ENCODE measurements at places on chromosomes 4 and X.

GRCh38 chr4:145609481-145610427 is 9.4 kb upstream of the MMAA start:
- peak; percentile 28 for DNase-seq

DNA sequence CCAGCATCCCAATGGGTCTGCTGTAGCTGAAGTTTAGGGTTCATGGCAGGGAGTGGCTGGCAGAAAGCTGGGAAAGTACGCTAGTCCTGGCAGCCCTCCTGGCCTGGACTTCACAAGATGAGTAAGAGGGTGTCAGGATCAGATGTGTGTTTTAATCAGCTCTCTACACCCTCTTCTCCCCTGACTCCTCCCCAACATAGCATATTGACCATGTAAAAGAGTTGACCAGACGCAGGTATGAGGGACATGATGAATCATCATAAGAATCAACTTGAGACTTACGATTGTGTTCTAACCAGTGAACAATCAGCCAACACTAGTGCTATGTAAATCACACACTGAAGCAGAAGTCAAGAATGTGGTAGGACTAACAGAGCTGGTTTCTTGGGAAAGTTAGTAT is 5.3 kb downstream of the SOWAHB start:
- DNase-seq, result no peak

DNA sequence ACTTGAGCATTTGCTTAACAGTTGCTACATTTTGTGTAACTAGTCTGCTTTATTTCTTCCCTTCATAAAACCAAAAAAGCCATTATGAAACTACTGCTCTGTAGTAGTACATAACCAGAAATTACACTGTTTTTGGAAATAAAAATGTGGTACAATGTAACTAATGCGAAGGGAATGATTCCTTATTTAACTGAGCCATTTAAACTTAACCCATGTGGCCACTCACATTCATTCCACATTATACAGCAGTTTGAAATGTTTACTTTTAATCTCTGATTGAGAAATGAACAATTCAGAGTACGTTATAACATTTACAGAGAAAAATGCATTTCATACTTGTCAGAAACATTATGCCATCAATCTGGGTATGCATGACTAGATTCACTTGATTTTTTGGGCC is 94.2 kb downstream of the NYX start:
- DNase-seq, result peak; percentile 18

DNA sequence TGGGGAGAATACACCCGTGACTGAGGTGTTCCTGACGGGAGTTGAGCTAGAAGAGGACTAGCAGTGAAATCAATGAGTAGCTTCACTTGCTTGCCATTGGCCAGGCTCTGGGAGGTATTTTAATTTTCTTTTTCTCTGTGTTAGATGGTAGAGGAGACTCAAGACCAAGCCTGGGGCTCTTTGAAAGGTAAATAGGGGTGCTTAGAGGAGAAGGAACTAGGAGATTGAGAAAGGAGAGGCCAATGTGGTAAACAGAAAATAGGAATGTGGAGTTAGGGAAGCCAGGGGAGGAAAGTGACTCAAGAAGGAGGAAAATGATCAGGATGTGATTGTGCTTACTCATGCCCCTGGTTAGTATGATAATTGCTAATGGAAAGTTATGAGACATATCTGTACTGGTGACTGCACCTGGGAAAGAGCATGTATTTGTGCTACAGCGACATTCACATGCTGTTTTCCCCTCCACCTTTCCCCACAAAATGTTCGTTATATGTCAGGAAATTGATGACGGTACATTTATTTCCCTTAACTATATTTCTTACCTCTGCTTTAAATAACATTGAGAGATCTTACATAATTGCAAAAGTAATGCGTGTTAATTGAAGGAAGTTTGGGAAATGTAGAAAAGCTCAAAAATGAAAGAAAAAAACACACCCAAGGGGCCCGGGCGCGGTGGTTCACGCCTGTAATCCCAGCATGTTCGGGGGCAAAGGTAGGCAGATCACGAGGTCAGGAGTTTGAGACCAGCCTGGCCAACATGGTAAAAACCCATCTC is 16.9 kb upstream of the LRBA start:
- no peak for DNase-seq

DNA sequence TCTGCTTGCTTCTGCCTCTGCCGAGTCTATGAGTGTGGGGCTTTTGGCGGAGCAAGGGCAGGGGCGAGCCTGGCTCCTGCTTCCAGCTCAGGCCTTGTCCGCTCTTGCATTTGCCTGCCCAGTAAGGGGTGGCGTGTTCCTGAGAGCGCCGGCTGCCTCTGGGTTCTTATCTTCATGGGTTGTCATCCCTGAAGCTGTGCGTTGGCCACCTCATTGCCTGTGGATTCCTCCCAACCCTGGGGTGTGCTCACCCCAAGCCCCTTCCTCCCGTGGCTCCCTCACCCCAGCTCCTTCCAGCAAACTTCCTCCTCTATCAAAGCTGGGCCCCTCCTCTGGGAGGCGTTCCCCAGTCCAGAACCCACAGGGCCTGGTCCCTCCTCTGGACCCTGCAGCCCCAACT is 17.5 kb downstream of the SH3BP2 start:
- no peak for DNase-seq

- DNase-seq, result no peak
Observed at GRCh38 chr4:185396724-185397385, at the start of gene ANKRD37. Gene ANKRD37, plus strand, starts transcription at chr4:185396841. Its CDS starts 83 bp downstream, at chr4:185396924.

DNA sequence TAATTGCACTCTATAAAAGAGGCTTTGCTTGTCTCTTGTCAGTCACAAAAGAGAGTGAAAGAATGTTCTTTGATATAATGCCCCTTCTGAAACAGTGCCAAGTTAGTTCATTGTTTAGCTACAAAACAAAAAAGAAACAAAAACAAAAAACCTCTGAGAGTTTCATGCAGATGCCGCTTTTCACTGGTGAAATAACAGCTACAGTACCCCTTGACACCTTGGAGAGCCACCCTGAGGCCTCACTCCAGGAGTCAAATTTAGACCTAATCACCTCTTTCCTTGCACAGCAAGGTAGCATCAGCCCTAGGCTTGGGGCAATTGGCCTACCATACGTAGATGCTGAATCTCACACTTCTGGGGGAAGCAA is 185.2 kb downstream of the UNC5C start:
- no peak for DNase-seq

DNA sequence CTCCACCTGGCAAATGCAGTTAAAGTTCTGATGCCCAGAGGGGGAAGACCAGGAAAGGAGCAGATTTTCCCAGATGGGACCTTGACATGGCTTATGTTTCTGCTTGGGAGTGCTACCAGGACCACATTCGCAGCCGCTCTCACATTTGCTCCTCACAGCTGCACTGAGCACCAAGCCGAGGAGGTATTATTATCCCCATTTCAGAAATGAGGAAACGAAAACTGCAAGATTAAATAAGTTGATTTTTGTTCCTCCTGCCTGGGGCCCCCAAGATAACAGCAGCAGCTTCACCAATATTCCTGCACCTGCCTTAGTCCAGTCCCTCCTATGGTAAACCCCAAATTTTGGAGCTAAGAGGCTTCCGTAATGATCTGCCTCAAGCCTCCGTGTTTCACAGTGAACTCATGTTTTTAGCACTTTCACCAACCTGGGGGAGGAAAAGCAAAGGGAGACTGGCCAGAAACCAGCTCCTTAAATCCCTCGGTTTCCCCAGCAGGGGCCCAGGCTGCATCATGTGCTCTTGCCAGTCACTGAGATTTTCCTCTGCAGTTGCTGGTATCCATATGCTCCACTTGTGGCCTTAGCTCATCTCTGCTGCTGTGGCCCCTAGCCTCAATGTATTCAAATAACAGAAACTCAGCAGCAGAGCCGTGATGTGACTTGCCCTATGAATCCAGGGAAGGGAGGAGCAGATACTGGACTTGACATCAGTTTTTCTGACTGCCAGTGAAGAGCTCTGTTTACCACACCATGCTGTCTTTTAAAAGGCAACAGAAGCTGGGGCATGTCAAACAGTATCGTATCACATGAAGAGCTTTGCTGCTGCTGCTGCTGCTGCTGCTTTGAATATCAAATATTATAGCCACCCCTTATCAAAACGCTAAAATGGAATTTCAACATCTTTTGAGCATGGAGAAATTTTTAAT is 95.5 kb upstream of the KLHL13 start:
- no peak for DNase-seq

DNA sequence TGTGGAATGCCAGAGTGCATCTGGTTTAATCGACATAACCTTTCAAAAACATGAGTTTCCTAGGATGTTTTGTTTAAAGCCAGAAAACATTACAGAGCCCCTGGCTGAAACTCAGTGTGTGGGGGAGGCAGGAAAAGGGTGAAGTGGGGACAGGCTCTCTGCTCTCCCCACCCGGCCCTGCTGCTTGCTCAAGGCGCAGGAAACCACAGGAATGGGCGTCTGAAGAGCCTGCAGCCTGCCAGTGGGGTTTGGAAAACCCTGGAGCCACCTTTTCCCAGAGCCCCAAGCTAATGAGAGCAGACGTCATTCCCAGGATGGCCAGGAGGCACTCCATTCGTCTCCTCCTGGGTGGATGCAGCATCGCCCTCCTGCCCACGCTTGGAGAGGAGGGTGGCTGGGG is 240.6 kb downstream of the AFAP1 start:
- peak; percentile 80 for DNase-seq

DNA sequence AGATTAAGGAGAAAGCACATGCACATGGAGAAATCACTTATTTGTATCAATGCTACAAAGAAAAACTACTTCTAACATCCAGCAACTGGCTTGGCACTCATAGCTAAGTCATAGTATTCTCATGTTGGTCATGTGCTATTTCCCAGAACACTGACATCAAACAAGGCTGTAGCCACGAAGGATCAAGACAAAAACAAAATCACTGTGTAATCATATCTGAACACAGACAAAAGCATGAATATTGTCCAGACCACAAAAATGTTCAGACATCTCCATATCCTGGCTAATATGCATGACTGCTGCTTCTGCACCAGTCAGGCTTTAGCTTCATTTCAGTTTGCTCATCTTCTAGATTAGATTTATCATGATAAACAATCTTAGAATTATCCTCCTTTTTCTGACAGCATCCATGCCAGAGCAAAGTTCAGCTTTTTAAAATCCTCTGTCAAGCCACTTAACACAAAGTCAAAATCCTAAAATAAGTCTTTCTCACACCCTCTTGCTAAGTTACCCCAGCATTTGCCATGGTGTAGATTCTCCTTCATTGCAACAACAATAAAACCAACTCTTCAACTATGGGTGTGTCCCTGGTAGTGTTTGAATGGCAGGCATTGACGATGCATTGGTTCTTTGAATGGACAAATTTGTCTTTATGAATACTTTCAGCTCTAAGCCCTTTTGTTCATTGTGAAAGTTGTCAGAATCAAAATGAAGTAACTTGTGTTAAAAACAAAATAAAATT is 39.1 kb upstream of the NPFFR2 start:
- DNase-seq, result no peak

DNA sequence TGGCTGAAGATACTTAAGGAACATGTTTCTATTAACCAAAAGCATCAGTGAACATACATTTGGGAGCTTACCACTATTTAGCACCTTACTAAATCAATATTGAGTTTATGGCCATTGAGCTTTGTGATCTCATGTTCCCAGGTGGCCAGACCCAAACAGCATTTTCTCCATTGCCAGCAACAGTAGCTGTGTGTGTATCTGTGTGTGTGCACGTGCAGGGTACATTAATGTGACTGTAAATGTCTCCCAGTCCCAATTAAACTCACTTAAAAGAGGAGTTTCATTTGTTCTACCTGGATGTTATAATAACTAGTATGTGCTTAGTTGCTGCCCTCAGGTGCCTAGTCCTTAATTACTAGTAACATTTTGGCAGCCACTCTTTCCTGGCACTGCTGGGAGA is 282.4 kb downstream of the NR3C2 start:
- no peak for DNase-seq

DNA sequence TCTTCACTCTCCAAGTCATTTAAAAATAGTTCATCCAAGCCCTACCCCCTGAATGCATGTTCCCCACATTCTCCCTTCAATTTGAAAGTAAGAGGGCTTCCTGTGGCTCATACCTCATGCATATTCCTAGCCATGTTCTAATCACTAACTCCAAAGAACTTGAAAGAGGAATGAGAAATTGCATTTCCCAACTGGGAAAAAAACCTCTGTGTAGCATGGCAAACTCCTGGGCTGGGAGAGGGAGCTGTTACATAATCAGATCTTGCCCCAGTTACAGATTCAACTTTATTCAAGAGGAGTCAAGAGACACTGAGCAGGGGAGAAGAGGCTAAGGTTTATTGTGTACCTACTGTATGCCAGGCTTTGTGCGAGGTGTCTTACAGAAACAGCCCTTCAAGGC is 90.2 kb downstream of the SLC2A9 start:
- DNase-seq, result no peak

- DNase-seq, result no peak
Observed at GRCh38 chrX:2540426-2540947, 39.7 kb upstream of the DHRSX start.

- DNase-seq, result no peak
Observed at GRCh38 chr4:134961963-134962362, 760.4 kb upstream of the PABPC4L start.
